Urothelium cell line (cell line): ENCODE measurements at places on chromosomes 16 and 17.

DNA sequence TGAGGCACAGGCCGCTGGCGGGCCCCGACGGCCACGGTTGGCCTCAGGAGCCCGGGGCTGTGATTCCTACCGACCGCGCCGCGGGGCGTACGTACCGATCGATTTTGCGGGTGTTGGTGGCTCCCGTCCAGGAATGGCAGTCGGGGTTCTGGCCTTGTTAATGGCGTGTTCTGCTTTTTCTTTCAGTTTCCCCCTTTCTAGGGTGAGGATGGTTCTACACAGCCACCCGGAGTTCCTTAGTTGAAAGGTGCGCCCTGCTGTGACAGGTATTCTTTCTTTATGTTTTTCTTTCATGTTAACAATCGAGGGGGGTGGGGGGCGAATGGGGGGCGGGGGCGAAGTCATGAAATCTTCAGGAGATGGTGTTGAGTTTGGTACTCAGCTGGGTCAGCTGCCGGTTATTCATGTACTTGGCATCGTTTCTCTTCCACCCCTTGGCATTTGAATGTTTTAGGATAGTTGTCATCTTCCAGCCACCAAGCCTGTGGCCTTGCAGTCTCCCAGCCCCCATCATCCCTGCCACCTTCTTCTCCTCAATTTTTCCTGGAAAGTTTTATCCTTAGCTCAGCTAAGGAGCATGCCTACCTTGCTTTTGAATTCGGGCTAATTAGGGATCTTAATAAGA, 802 bp downstream of the CYLD start:
- DNase-seq: peak; percentile 18

DNA sequence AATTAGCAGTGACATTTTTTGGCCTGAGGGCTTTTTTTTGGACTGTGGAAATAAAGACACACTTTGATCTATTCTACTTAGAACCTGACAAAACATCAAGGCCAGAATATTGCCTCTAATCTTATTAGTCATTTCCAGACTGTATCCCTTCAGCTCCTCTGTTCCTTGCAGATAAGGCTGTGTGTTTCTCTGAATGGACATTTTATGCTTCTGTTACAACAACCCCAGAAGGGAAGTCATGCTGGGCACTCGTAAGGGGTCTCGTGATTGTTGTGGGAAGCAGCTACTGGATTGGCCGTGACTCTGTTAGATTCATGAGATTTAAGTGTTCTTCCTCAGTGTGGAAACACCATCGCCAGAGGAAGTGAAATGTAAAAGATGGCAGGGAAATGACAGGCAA, 31.6 kb upstream of the HS3ST2 start:
- no peak for DNase-seq

DNA sequence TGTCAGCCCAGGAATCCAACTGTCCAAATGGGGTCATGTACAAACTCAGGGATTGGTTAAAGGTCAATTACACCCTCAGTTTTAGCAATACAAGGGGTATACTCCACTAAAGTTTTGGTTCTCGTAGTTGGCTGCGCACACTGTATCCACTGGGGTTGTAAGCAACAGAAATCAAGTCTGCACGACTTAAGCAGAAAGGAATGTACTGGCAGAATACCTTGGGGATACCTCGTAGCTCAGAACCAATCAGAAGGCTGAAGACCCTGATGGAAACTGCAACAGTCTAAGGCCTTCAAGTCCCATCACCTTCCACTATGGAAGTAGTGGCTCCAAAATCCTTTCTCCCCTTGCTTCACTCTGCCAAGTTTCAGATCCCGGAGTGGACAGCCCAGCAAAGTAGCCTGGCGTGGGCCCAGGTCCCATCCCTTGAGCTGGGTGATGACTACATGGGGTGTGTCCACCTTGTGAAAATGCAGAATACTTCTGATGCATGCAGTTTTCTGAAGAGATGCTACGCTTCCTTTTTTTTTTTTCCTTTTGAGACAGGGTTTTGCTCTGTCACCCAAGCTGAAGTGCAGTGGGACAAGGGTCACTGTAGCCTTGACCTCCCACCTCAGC, 21.1 kb upstream of the RPH3AL start:
- DNase-seq: no peak

DNA sequence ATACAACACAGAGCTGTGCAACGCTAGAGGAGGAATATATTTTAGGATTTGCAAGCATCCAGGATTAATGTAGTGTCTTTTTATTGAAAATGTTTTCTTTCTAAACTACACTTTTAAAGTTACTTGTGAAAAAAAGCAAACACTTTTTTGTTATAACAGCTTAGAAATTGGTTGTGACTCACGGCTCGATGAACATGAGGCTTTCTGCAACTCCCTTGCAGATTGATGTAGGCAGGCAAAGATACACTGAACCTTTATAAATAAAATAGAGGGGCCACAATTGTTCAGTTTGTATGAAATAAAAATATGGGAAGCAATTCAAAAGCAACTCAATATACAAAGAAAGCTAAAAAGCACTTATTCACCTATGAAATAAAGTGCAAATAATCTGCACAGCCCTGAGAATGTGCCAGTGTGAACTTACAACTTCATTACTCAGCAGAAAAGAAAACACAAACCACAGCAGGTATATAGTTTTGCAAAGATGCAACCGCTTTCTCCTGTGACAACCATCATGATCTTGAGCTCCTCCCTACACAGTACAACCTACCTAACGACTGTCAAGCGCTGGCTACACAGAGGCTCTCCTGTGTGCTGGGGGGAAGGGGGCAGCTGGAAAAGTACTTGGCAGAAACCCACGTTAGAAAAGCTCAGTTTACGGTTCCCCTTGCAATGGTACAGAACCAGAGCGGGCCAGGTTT, 948 bp downstream of the LUC7L start:
- DNase-seq: peak; percentile 14

DNA sequence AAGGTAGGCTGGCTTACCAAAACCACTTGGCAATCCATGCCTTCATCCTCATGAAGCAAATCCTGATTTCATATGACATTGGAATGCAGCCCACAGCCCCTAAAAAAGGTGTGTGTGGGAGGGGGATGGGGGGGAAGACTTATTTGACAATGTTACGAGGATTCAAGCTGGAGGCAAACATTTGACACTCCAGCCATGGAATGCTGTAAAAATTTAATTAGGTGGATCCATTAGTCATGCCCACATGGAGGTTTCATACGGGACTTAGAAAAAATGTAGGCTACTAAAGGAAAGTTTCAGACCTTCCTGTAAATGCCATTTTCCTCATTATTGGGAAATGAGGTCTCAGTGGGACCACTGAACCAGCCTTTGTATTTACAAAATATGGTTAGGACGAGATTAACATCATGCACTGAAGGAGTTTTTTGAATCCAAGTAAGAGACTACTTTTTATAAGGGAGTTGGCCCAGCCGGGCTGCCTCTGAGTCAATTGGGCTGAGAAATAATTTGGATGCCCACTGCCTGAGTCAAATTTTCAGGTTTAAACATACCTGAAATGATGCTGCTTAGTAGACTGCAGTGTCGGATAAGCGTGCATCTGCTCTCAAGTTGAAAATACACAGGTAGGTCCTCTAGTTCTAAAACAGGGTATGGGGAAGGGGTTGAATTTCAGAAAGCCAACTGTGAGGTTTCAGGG, 44.6 kb upstream of the MAF start:
- peak; percentile 48 for DNase-seq

DNA sequence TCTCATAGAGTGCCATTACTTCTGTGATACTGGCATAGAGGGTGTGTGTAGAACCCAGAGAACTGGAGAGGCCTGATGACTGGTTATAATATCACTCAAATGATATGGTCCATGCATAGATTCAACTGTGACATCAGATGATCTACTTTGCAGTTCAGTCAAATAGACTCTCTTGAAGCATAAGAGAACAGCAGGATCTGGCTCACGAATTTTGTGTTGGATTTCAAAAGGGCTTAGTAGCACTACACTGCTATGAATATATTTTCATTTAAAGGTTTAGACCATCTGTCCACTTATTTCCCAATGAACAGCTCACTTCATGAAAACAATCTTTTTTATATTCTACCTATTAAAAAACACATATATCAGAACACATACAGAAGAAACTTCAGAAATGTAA, 119.7 kb downstream of the KIF2B start:
- DNase-seq: no peak

- DNase-seq: no peak
Observed at GRCh38 chr17:29603109-29603674, 10.3 kb downstream of the ANKRD13B start.

DNA sequence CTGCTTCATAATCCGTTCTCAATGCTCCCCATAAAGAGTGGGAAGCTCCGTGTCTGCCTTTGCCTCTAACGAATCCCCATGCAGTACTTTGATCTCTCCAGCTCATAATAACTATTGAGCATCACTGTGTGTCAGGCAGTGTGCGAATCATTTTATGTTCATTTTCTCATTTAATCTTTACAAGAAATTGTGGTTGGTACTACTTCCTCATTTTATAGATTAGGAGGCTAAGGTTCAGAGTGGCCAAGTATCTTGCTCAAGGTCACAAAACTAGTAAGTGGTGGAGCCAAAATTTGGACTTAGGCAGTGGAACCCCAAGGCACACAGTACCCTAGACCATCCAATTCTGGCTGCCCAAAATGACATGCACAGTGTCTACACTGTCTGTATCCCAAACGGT, 44.8 kb downstream of the ABCC12 start:
- DNase-seq: no peak

GRCh38 chr17:4811471-4811870, 4.5 kb downstream of the PLD2 start:
- no peak for DNase-seq

GRCh38 chr17:38881600-38882191, 11.8 kb downstream of the LASP1 start:
- DNase-seq: peak; percentile 64

GRCh38 chr17:49076573-49077384, 55.8 kb upstream of the B4GALNT2 start:
- peak; percentile 23 for DNase-seq
